ENCODE measurements at places on chromosomes 4 and X.

GRCh38 chr4:179441596-179441995 lies 1999.4 kb upstream of the AGA start:
- DNase-seq = no peak

GRCh38 chrX:115560978-115561604 lies at the start of gene PLS3:
Gene PLS3, plus strand, starts transcription at chrX:115561174. Its CDS starts 49,077 bp downstream, at chrX:115610251.
- peak; percentile 88 for DNase-seq

DNA sequence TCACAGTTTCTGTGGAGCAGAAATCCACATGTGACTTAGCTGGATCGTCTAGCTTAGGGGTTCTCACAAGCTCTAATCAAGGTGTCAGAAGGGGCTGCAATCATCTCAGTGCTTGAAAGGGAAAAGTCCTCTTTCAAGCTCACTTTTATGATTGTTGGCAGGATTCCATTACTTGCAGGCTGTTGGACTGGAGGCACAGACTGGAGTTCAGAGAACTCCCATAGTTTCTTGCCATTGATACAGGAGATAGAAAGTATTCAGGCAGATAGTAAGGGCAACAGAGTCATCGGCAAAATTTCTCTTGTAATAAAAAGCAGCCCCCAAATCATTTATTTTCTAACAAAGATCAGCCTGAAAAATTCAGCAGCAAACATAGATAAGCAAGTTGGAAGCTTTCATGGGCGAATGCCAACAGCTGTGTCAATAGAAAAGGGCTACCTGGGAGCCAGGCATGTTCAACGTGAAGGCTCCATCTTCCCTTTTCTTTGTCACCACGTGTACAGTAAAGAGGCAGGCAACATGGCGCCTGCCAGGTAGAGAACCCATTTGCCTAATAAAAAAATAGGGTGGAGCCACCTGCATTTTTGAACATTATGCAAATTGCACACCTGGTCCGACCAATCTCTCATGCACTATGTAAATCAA lies 64.4 kb downstream of the CXCL13 start:
- DNase-seq = no peak

DNA sequence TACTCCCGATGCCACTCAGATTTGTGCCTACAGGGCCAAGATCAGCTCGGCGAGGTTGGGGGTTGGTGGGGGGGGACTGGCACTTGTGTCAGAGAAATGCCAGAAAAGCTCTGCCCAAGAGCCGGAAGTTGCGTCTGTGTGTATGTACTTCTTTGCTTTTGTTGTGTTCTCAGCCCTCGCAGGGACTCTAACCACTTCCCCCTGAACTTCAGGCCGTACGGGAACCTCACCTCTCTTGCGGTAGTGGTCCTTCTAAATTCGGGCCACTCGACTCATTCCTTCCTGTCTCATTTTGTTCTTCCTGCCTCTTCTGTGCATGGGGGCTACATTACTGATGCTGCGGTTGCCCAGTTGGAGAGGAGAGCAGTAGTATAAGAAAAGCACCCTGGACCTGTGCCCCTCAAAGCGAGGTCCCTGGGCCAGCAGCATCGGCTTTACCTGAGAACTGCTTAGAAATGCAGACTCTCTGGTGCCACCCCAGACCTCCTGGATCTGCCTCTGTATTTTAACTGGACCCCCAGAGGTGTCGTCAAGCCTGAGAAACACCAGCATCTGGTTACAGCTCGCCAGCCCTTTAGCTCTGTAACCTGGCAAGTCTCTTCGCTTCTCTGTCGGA lies 146.3 kb upstream of the RPS6KA3 start:
- peak; percentile 20 for DNase-seq

GRCh38 chrX:150680974-150681373 lies 12.2 kb upstream of the MTMR1 start:
- no peak for DNase-seq

- DNase-seq = no peak
These were observed 24.4 kb downstream of the RTL5 start for GRCh38 chrX:72107320-72107719.

DNA sequence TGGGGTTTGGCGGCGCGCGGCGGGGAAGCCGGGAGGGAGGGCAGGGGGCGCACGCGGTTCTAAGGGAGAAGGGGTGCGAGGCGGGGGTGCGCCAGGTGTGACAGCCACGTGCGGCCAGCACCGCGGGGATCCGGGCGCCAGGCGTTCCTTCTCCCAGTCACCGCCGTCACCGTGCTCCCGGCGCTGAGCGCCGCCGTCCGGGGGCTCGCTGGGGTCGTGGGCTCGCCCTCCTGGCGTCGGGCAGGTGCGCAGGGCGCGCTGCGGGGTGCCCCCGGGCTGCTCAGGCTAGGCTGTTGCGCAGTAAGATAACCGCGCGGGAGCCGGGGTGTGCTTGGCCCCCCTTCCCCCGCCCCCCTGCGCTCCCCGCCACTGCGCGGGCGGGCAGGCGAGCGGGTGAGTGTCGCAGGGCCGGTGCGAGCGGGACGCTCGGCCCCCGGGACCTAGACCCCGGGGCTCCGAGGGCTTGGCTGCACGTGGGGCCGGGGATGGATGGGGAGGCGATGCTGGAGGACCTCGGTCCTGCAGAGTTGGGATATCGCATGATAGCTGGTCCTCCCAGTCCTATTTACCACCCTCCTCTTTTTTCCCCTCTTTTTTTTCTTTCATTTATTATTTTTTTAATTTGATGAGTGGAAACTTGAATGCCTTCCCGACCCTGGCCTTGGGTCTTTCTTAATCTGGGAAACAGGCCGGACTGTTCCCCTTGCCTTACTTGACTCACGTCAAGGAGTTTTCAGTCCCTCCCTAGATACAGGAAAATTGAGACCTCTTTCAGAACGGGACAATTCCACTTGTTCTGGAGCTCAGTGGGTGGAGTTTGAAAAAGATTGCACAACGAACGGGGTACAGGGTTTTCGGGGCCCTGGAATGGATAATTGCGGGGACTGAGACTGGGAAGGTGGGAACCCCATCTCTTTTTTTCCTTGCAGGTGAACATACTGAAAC lies 797 bp downstream of the TXLNG start:
- peak; percentile 67 for DNase-seq

GRCh38 chr4:4439782-4440181 lies 52.9 kb downstream of the NSG1 start:
- no peak for DNase-seq

DNA sequence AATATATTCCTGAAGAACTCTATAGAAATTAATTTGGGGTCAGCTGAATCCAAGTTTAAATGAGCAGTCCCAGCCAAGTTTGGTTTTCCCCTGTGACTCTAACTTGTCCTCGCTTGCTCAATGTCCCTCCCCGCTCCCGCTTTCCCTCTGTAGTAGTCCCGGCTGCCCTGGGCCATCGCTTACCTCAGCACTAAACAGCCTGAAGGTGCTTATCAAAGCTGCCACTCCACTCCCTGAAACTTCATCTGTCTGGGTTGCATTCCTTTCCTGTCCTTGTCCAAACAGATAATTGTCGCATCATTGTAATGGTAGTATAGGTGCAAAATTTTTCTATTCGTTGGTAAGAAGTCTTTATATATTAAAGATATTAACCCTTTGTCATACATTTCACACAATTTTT lies 12.8 kb downstream of the SLC25A43 start:
- DNase-seq = no peak

DNA sequence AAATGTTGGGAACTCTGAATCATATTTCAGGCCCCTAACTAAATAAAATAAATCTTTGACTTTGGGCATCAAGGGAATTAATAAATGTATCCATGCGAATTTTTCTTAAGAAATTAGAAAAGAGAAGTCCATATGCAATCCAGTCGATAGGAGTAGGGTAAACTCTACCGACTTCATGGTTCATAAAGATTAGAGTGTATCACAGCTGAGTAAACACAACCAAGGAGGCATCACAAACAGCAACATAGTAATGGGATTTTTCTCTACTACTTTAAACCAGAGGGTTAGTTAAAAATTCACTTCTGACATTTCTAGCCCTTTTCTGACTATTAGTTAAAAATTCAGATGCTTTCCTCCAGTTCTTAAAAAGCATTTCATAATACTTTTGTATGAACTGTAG lies 19.9 kb downstream of the SEPTIN11 start:
- no peak for DNase-seq

GRCh38 chr4:168739886-168740285 lies 243.0 kb downstream of the PALLD start:
- DNase-seq = no peak

DNA sequence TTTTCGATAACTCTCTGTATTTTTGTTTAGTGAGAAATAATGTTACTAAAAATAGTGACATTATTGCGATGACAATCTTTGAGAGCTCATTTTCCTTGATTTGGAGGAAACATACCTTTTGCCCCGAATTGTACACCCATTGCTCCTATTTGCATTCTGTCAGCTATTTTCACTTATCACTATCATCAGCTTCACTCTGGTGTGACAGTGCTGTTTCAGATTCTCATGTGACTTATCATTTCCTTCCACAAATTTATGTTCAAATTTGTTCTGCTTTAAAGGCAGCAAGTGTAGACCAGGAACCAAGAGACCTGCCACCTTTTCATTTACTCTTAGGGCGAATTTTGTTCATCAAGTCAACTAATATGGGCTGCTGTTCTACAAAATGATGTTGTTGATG lies 179.4 kb downstream of the RBM46 start:
- no peak for DNase-seq

GRCh38 chr4:61923179-61923578 lies 723.1 kb downstream of the ADGRL3 start:
- DNase-seq = no peak

DNA sequence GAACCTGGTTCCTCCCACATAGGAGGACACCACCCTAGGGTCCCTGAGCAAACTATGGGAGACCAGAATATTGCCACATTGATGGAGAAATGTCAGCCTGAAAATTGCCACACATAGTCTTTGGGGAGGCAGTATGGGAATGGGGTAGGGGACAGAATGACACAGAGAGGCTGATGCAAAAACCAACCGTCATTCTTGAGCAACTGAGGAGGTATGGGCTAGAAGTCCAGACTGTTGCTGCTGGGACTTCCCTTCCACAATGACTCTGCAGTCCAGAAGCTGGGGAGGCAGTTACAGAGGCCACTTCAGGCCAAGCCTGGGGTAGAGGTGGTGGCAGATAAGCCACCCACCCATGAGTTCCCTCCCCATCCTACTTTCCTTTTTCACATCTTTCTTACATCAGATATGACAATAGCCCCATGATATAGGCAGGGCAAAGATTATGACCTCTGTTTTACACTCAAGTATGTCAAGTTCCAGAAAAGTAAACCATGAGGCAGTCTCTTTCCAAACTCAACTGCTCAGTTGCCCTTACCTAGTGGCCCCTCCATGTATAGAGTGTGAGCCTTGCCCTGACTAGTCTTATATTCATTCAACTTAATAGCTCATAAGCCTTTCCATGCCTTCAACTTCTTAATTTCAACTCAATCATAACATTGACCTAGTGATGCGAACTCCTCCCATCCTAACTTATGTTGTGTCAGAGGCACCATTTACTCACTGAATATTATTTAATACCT lies 41.7 kb downstream of the VSIG4 start:
- DNase-seq = no peak

DNA sequence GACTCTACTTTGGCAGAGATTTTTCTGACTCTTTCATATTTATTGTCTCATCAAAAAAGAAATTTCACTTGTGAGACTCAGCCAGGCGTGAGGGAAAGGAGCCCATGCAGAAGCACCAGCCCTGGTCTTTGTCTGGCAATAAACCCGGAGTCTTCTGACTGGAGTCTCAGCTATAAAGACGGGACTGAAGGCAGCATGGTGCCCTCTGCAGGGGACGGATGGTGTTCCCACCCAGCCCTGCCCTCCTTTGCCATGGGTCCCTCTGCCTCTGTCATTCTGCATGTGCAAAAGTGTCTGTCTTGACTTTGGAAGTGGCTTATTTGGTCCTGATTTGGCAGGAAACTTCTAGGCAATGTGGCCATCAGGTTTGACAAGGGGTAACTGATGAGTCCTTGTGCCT lies 14.2 kb downstream of the ZNF185 start:
- no peak for DNase-seq

DNA sequence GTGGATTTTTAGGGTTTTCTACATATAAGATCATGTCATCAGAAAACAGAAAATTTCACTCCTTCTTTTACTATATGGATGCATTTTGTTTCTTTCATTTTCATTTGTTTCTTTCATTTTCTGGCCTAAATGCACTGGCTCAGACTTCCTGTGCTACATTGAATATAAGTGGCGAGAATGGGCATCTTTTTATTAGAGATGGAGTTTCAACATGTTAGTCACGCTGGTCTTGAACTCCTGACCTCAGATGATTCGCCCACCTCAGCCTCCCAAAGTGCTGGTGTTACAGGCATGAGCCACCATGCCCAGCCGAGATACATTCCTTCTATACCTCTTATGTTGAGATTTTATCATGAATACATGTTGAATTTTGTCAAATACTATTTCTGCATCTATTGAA lies 61.8 kb downstream of the BRWD3 start:
- DNase-seq = no peak

DNA sequence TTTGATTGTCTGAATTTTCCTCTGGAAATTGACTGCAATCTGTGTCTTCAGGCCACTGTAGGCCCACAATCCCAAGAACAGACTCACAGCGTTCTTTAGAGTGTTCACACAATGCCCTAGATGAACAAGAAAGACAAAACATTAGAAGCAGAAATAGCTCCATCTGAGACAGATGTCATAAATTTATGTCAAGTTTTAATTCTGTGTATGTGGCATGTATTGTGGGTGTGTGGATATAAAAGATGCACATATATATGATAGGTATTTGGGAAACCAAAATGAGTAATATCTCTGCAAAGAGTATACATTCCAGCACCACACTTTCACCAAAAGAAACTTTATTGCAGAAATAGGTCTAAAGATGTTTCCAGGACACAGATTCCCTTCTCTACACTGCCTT lies 176.1 kb downstream of the CORIN start:
- no peak for DNase-seq

- DNase-seq = no peak
These were observed 241.2 kb upstream of the CTSO start for GRCh38 chr4:156194896-156195295.

- no peak for DNase-seq
These were observed 506.2 kb downstream of the MID1IP1 start for GRCh38 chrX:39307488-39307887.

GRCh38 chr4:20283039-20283438 lies 31.3 kb downstream of the SLIT2 start:
- DNase-seq = no peak

DNA sequence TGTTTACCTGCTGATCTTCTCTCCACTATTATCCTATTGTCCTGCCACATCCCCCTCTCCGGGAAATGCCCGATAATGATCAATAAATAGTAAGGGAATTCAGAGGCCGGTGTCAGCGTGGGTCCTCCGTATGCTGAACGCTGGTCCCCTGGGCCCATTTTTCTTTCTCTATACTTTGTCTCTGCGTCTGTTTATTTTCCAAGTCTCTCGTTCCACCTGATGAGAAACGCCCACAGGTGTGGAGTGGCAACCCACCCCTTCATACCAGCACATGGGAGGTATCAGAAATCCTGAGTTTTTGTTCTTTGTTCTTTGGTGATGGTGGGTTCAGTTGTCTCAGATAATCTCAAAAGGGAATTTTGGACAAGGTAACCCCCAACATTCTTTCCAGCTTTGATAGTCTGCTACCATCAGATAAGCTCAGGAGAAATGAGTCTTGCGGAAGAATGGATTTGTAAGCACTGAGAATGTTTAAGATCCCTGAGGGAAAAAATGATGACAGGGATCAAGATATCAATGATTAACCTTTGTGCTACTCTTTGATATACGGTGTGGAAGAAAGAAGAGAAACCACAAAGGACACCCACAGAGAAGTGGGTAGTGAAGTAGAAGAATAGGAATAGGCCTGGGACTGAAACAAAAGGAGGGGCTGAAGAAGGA lies 117.9 kb downstream of the CEP44 start:
- no peak for DNase-seq

Measured in GM06990 (cell line).